ENCODE measurements at places on chromosomes 4 and X.

- peak; percentile 81 for DNase-seq
Observed at GRCh38 chr4:75940692-75941253, at the start of gene NAAA. Gene NAAA (minus strand): TSS chr4:75941013. CDS start chr4:75940949, 64 bp downstream.

GRCh38 chr4:113474017-113474416, 287.5 kb downstream of the CAMK2D start:
- no peak for DNase-seq

- no peak for DNase-seq
Observed at GRCh38 chr4:6988016-6988715, 55.0 kb upstream of the TADA2B start.

- no peak for DNase-seq
Observed at GRCh38 chr4:165190591-165191347, 16.6 kb upstream of the KLHL2 start.

- no peak for DNase-seq
Observed at GRCh38 chr4:95439071-95439470, 109.7 kb downstream of the UNC5C start.

- DNase-seq = no peak
Observed at GRCh38 chr4:1060621-1061020, 49.2 kb downstream of the FGFRL1 start.

DNA sequence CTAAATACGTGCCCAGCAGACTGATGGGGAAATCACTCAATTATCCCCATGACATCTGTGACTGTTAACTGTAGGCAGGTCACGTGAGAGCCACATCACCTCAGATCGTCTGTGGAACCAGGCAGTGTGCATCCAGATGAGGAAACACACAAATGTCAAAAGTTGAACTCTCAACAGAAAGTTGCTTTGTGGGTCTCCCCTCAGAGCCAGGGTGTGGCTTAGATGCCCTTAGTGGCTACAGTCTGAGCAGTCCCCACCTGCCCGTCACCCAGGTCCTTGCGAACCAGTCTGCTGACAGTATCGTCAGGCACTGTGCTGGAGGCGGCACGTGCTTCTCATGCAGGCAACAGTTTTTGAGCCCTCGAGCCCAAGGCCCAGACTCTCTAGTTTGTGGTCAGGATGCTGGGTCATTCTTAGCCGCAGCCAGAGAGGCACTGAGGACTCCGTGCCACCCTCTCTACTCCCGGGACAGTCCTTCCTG, 10.8 kb downstream of the TMEM187 start:
- DNase-seq = no peak

GRCh38 chr4:156321203-156321602, 367.5 kb upstream of the CTSO start:
- no peak for DNase-seq

- no peak for DNase-seq
Observed at GRCh38 chr4:7780751-7781348, 158.8 kb downstream of the AFAP1 start.

GRCh38 chr4:186627226-186627865, 72.0 kb upstream of the MTNR1A start:
- DNase-seq = no peak

DNA sequence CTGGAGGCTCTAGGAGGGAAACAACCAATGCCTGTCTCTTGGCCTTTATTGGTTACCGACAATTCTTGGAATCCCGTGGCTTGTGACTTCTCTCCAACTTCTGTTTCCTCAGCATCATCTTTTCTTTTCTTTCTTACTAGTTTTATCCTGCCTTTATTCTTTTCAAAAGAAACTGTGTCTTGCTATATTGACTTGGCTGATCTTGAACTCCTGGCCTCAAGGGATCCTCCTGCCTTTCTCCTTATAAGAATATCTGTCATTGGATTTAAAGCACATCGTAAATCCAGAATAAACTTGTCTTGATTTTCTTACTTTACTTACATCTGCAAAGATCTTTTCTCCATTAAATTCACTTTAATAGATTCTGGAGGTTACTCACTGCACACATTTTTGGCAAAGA, 49.9 kb upstream of the UGT2B10 start:
- DNase-seq = no peak

DNA sequence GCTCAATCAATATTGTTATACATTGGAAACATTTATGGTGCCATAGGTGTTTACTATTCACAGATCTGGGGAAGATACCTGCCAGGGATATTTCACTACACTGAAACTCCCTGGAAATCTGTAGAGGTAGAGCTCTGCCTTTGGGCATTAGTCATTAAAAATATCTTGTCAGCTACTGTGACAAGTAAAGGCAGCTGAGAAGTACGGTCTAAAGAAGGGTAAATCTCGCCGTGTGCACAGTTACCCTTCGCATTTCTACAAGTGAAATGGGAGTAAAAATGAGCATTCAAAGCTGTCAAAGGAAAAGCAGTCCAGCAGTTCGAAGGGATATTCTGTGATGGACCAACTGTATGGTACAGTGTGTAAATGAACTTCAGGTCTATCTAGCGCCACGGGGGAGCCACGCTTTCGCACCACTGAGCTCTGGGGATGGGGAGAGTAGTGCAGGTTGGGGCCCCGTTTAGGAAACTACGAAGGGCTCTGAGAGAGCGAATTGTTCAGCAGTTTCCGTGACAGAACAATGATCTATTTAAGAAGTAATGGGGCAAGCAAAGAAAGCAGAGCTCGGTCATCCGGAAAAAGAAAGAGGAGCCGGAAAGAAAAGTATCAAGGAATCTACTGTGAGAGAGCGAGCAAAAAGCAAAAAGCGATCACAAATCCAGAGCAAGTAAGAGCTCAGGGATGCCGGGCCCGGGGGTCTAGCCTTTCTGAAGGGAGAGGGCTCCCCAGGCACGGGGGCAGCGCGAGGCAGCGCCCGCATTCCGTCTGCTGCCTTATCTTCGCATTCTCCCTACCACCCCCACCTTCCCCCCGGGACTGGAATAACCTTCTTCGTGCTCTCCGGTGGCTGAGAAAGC, 646 bp downstream of the TIGD4 start:
- DNase-seq = peak; percentile 2

- DNase-seq = no peak
Observed at GRCh38 chr4:57119054-57119651, 9.0 kb upstream of the IGFBP7 start.

- no peak for DNase-seq
Observed at GRCh38 chr4:2608291-2608690, 71.8 kb downstream of the FAM193A start.

GRCh38 chr4:30945586-30945985, 225.4 kb downstream of the PCDH7 start:
- no peak for DNase-seq

- DNase-seq = peak; percentile 40
Observed at GRCh38 chrX:65668377-65669310, 1.2 kb downstream of the MSN start.

DNA sequence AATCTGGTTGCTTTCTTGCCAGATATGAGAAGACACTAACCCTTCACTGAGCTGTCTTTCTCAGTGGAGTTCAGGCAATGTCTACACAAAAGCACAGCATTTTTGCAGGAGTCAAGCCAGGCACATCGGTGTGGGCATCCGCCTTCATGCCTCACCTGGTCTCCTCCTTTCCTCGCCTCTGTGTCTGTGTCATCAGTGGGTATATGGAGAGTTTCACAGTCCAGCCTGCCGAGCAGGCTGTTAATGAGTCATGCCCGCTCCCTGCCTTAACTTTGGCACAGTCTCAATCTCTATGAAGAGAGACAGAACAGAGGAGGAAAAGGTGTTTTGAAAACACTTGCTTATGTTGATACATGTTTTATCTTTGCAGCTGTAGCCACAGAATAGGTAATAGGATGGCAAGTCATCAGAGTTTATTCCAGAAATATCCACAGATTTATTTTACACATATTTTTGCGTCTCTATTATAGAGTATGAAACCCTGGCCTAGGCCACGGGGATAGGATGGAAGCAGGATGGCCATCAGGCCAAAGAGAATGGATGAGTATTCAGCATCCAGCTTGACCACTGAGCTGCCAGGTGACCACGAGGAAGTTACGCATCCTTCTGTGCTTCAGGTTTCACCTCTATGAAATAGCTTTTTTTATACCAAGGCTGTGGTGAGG, 32.8 kb upstream of the MAML3 start:
- no peak for DNase-seq

DNA sequence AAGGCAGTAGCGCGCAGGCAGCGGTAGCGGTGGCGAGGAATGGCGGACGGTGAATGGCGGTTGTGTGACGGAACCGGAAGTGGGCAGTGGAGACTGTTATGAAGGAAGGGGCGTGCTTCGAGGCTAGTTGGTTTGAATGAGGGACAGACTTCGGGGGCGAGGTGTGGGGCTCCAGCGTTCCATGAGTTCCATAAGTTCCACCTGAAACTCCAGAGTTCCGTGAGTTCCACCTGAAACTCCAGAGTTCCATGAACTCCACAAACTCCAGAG, 70.2 kb downstream of the FAM47C start:
- no peak for DNase-seq

DNA sequence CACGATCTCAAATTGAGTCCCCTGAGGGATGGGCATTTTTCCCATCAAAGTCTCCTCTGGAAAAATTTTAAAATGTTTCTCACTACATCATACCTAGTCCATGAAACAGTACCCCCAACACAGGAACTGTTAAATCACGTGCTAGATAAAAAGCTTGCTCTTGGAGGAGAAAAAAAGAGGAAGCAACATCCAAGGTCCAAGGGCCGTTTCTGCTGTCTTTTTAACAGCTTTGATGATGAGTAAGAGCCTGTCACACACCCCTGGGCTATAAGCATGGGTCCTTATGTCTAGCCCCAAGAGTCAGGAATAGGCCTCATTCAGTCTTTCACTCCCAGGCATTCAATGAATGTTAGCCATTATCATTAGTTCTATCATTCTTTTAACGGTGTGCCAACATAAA, 128.9 kb downstream of the SH3KBP1 start:
- DNase-seq = no peak

DNA sequence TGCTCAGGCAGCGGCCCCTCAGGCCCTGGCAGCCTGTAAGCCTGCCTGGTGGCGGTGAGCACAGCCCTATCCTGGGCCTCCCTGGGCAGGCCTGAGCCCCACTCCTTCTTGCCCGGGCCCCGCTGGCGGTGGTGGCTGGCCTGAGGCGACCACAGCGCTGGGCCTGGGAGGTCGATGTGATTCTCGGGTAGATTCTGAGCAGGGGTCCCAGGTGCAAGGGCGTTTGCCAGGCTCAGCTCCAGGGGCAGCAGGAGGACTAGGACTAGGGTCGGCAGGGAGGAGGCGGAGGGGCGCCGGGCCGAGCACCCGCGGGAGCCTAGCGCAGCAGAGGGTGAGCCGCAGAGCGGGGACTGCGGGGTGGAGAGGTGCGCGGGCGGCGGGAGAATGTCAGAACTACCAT, 17.0 kb downstream of the FAM9A start:
- DNase-seq = no peak

GRCh38 chr4:88614058-88614457, 21.8 kb downstream of the HERC3 start:
- DNase-seq = no peak

GRCh38 chrX:48487362-48487798, 11.4 kb downstream of the FTSJ1 start:
- no peak for DNase-seq

GRCh38 chr4:147704846-147705245, 20.9 kb upstream of the PRMT9 start:
- no peak for DNase-seq

GRCh38 chr4:2354118-2354517, 64.3 kb downstream of the ZFYVE28 start:
- DNase-seq = no peak

GRCh38 chrX:45719751-45720501, 519.2 kb upstream of the DIPK2B start:
- DNase-seq = no peak

DNA sequence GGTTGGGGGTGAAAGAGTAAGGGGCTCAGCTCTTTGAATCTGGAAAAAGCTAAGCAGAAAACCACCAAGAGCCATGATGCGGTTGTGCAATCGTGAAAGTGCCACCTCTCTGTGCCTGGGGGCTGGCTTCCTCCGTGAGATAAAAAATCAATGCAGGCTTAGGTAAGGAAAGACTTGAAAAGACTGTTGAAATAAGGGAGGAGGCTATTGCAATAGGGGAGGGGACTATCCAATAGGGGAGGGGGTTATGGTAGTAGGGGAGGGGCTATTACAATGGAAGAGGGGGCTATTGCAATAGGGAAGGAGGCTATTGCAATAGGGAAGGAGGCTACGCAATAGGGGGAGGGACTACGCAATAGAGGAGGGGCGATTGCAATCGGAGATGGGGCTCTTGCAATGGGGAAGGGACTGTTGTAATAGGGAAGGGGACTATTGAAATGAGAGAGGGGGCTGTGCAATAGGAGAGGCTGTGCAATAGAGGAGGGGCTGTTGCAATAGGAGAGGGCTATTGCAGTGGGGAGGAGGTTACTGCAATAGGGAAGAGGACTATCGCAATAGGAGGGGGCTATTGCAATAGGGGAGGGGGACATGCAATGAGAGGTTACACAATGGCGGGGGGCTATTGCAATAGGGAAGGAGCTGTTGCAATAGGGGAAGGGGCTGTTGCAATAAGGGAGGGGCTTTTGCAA, 162.3 kb upstream of the PSAPL1 start:
- no peak for DNase-seq

GRCh38 chrX:47166126-47166525, 21.1 kb downstream of the RBM10 start:
- no peak for DNase-seq

DNA sequence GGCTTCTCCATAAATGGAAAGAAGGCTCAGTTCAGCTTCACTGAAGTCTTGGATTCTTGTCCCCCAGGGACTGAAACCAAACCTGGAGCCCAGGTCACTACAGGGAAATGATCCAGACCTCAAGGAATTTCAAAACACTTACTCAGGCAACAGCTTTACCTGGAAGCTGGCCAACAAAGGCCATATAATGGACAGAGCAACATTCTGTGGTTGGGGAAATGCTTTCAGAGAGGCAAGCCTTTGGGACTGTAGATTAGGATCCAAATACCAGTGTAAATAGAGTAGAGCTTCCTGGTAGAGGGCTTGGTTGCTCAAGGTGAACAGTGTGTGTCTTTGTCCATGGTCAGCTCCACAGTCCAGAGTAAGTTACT, 57.0 kb upstream of the PROM1 start:
- no peak for DNase-seq

- DNase-seq = no peak
Observed at GRCh38 chr4:87193958-87194675, 26.3 kb downstream of the KLHL8 start.

- DNase-seq = no peak
Observed at GRCh38 chr4:38011511-38012162, 51.4 kb downstream of the PTTG2 start.

DNA sequence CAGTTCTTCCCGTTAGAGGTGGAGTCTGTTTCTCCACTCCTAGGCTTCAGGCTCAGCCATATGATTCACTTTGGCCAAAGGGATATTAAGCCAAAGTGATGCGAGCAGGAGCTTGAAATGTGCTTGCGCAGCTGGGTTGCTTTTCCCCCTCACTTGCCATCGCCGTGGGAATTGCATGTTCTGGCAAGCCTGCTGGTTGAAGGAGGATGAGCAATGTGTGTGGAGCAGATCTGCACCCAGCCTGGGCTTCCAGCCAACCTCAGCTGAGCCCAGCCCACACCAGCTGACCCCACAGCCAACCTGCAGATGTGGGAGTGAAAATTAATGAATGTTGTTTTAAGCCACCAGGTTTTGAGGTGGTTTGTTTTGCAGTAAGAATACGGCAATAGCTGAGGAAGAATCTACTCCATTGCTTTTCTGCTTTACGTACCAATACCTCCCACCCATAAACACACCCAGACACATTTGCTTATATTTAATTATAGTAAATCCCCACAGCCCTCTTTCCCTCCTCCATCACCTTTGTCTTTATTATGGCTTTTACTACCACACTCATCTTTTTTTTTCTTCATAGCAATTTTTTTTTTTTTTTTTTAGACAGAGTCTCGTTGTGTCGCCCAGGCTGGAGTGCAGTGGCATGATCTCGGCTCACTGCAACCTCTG, 132.8 kb upstream of the FUNDC1 start:
- DNase-seq = no peak

Data from gastrocnemius medialis (tissue), 4 donors.